ENCODE measurements at places on chromosomes 3 and 15.

- no peak for DNase-seq
Observed at GRCh38 chr3:12349895-12350811, 61.3 kb downstream of the PPARG start.

- DNase-seq = no peak
Observed at GRCh38 chr15:78148392-78149067, 632 bp upstream of the IDH3A start.

DNA sequence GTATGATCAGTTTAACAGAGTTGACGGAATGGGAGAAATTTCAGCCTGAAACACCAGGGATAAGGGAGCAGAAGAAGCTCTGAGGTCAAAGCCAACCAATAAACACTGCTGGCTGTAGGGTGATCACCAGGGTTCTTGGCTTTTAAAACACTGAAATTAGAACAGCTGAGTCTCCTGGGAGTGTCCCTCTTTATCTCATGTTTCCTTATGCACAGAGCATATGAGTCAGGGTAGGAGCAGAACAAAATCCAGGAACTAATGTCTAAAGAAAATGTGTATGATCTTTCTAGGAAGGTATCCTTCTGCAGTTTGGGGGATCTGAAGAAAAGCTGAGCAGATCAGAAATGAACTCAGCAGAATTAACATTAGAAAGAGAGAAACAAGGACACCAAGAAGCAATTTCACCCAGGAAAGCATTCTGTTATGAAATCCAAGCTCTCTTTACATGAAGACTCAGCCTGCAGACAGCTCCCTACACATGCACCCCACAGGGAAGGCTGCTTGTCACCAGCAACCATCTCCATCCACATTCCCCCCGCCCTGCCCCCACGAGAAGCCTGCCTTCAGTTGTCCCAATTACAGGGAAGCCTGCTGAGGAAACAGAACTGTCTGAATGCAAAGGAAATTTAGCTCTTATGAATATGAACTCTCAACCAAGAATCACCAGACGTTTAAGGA lies 469.7 kb downstream of the PDCD6IP start:
- no peak for DNase-seq

GRCh38 chr15:58513726-58514336 lies 82.0 kb downstream of the LIPC start:
- no peak for DNase-seq
